ENCODE measurements at places on chromosomes 16 and 17.
A peak's percentile ranks its signal among the peaks of the same experiment; 100 is the strongest.

- no peak for DNase-seq
These were observed 372.3 kb upstream of the MON1B start for GRCh38 chr16:76818606-76819181.

DNA sequence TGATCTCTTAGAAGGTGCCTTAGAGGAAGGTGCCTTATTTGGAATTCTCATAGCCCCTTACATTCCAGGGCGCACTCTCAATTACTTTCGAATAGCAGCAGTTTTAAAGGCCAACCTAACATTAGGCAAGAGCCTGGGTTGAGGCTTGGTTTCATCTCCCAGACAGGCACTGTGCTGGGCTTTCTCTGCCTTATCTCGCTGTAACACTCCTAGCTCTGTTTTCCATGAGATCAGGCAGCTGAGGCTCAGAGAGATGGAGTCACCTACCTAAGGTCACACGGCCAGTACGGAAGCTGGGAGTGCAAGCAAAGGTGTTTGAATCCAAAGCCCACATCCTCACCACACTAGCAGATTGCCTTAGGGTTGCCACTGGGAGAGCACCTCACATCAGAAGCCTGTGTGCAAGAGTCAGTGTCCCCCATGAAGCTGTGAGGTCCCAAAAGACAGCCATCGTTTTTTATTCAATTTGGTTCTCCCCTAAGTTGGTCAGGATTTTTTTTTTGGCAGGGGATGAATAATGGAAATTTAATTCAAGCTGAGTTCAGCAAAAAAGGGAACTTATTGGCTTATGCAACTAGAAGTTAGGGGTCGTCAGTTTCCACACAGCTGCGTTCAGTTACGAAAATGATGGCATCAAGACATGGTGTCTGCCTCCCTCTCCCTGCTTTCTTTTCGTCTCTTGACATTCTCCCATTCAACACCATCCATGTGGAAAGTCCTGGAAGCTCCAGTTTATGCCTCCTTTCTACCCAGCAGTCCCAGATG lies 206.4 kb downstream of the KATNIP start:
- DNase-seq, result no peak

GRCh38 chr17:70969521-70970034 lies 800.2 kb downstream of the KCNJ2 start:
- DNase-seq, result no peak

GRCh38 chr16:18983565-18984434 lies at the start of gene TMC7:
Gene TMC7, plus strand, starts transcription at chr16:18983934. Its CDS starts 130 bp downstream, at chr16:18984064.
- peak; percentile 70 for DNase-seq

- no peak for DNase-seq
These were observed 4.8 kb downstream of the CBLN1 start for GRCh38 chr16:49276646-49277385.

All from NCI-H524 treated with DMSO at 0.1 percent for 48 hours (cell line).